ENCODE measurements at places on chromosomes 4 and X.

GRCh38 chrX:14832586-14832985 is 40.3 kb downstream of the FANCB start:
- DNase-seq, result no peak

- no peak for DNase-seq
These were observed 43.8 kb upstream of the PRPS2 start for GRCh38 chrX:12747433-12747832.

DNA sequence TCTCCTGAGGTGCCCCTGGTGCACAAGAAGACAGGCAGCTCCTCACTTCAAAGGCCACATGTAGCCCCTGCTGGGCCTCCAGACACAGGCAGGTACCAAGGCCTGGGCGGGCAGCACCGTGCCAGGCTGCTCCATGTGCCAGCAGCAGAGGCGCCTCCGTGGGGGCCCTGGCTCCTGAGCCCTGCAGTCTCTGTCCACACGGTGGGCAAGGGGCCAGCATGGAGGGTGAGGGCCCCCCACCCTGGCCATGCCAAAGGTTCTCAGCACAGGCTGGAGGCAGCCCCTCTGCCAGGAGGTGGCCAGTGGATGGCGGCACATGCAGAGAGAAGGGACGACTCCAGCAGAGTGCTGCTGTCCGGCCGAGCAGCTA is 72.6 kb downstream of the FAM53A start:
- DNase-seq, result no peak

DNA sequence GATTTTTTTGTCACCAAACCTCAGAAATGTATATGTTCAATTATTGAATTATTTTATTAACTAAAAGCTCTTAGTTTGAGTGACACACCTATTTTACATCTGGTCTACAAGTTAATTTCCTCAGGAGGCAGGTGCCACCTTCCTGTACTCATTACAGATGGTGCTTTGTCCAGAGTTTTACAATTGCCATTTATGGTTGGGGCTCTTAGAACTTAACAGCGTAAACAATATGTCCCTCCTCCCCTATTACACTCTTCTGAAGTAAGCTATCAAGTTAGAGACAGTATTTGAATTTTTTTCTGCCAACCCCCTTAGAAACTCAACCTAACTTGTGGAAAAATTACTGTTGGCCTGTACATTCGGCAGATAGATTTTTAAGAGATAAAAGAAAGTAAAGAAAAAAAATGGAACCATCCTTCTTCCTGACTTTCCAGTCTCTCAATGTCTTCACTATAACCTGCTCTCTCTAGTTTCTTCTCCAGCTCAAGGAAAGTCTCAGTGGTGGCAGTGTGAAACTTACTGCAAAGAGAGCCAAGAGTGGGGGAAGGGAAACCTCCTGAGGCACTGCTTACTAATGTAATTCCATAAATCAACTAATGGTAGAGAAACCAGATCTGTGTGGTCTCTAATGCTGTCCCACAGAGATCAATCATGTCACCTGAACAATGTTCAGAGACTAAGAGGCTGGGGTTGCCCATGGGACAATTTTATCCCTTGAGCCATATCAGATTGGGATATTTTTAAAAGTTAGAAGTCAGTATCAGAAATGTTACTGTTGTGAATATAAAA is 7.8 kb downstream of the CXXC4 start:
- DNase-seq, result peak; percentile 84

- peak; percentile 64 for DNase-seq
These were observed at the start of gene RNF128 for GRCh38 chrX:106726485-106727437. Gene RNF128 (plus strand): TSS chrX:106726701. CDS start chrX:106726914, 213 bp downstream.

- DNase-seq, result no peak
These were observed 35.8 kb upstream of the MID1 start for GRCh38 chrX:10656214-10656613.

- DNase-seq, result peak; percentile 58
These were observed 3.8 kb upstream of the CITED1 start for GRCh38 chrX:72309297-72310071.

DNA sequence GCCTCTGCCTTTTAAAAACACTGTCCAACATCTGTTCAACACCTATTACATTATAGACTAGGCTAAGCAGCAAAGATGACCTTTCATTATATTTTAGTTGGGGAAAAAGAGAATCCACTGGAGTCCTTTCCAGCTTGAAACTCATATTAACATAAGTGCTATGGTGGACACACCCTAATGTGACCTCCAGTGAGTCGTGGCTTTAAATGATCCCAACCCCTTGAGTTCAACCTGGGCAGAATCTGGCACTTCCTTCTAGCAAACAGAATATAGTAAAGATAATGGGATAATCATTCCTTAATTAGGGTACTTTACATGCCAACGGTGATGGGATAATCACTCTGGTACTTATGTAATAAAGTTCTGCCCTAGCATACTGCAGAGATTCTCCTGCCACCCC is 162.6 kb downstream of the MAB21L2 start:
- DNase-seq, result peak; percentile 46

- DNase-seq, result peak; percentile 64
These were observed 32.7 kb upstream of the MAGED1 start for GRCh38 chrX:51860679-51861078.

DNA sequence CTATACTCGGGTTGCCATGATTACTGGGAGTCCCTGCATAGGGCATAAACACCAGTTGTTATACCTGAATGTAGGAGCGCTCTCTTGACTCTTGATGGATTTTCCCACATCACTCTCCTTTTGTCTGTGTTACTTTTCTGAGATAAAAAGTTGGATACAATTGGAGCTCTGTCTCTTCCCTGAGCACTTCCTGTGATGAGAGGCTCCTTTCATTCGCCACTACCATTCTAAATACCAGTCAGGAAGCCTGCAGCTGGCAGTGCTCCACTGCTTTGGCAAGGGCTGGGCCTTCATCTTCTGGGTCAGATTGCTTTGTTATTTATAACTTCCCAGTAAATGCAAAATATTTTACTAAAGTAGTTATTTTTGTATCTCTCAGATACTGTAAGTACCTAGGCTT is 13.9 kb downstream of the TCEANC start:
- DNase-seq, result no peak

DNA sequence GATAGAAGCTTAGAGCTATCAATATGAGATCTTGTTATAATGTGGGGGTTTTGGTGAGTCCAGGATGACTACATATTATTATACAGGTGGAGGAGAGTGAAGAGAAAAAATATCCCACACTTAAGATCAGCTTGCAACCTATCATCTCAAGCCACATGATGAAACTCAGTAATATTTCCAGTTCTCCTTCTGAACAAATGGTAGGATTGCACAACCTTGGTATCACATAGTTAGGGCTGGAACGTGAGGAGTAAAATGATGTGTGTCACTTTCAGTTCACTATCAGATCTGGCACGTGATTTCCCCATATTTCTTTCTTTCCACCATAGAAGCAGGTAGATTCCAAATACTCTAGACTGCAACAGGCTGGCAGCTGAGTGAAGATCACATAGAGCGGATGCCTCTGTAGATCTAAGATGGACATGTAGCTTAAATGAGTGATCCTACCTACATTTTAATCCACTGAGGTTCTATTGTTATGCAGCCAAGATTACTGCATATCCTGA is 150.6 kb upstream of the ANKRD50 start:
- DNase-seq, result no peak

DNA sequence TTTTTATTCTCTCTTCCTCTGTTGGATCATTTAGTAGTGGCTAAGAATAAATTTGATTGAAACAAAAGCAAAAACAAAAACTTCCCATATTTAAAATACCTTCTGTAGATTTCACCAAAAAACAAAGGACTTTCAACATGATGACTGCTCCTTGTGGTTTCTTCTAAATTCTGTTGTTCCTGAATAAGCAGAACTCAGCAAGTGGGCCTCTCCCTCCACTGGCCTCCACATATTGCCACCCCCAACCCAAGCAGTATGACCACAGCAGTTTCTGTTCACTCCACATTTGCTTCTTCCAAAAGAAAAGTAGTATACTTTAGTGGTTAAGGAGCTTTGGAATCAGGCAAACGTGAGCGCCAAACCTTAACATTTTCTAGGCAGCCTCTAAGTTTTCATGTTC is 114.7 kb downstream of the COX18 start:
- DNase-seq, result no peak

DNA sequence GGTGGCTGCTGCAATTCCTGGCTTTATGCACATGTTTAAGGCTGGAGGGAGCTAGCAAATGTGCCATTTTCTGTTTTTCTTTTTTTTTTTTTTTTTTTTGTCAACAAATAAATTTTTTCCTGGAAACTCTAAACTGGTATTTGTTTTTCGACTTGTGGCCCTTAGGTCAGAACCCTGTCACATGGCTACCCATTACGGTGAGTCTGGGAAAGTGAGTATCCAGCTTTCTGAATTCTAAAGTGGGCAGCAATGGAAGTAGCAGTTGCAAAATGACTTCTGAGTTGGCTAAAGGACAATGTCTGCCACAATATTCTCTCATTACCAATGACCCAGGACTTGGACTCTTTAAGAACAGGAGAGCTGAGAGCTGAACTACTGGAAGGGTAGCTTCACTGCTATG is 225.1 kb upstream of the CENPE start:
- no peak for DNase-seq

GRCh38 chr4:186201535-186202230 is 10.3 kb downstream of the CYP4V2 start:
- peak; percentile 56 for DNase-seq

GRCh38 chr4:177367336-177367735 is 57.7 kb downstream of the NEIL3 start:
- peak; percentile 24 for DNase-seq

DNA sequence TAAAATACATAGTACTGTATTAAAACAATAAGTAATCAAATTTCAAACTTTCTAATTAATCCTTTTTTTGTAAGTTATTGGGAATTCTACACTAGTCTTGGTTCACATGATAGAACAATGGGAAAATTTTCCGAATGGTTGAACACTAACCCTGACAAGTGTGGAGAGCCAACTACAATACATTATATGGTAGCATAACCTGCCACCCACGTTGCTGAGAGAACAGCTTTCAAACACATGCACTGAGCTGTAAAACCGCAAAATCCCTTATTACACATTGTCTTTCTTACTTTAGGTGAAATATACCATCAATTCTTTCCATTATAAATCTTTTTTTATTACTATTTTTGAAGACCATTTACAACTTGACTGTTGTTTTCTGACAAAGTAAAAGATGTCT is 54.7 kb downstream of the ANAPC10 start:
- DNase-seq, result peak; percentile 6

- no peak for DNase-seq
These were observed 67.2 kb upstream of the TFDP3 start for GRCh38 chrX:133285341-133285740.

GRCh38 chrX:108348525-108348924 is 89.7 kb downstream of the COL4A6 start:
- no peak for DNase-seq

DNA sequence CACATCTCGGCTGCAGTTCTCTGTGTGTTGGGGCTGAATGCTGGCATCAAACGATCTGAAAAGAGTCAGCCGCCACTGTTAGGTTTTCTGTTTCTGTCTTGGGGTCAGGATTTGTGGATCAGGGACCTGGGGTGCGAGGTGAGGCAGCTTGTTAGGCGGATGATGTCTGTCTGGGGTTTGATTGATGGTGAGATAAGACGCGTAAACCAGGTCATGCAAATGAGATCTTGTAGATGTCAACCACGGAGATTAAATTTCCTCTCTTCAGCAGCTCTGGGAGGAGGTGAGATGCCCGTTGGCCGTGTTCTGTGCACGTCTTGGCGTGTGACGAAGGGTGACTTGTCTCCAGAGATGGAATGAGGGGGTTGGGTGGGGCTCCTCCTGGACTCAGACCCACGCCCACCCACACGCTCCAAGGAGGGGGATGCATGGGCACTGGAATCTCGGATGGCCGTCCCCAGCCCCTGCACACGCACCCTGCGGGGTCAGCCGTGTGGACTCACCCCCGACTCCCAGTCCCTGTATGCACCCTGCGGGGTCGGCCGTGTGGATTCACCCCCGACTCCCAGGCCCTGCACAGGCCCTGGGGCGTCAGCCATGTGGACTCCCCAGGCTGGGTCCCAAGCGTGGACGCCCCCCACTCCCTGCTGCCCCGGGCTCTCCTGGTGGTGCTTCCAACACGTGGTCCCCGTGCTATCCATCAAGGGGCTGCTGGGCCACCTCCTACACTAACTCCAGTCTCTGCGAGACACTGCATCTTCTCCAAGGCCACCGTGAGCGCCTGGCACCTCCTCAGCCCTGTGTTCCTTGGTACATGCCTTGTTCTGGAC is 16.0 kb upstream of the UVSSA start:
- no peak for DNase-seq

GRCh38 chrX:110168585-110168984 is 149.3 kb downstream of the AMMECR1 start:
- no peak for DNase-seq

- DNase-seq, result peak; percentile 67
These were observed 171.6 kb downstream of the PCDH10 start for GRCh38 chr4:133320576-133321170.

GRCh38 chr4:142267101-142267500 is 579.0 kb downstream of the INPP4B start:
- DNase-seq, result no peak

GRCh38 chrX:76172325-76172893 is 453 bp upstream of the PBDC1 start:
- no peak for DNase-seq

DNA sequence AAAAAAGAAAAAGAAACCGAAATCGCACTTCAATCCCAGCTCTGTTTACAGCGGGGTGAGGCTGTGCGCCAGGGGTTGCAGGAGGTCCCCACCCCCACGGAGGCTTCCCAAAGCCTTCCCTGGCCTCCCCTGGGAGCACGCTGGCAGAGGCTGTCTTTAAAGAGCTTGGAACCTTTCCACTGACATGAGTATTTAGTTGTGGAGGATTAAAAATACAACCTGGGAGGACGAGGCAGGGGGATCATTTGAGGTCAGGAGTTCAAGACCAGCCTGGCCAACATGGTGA is 69.1 kb downstream of the PPP2R2C start:
- DNase-seq, result peak; percentile 20

GRCh38 chrX:7086384-7086783 is 61.1 kb upstream of the STS start:
- no peak for DNase-seq

- DNase-seq, result peak; percentile 89
These were observed 37.0 kb upstream of the ATP6AP2 start for GRCh38 chrX:40543661-40544328.

- no peak for DNase-seq
These were observed at the start of gene PPP1R3F for GRCh38 chrX:49269767-49270248. Gene PPP1R3F (plus strand): TSS chrX:49269793. CDS start chrX:49269870, 77 bp downstream.

- DNase-seq, result no peak
These were observed 124.9 kb upstream of the GUCY1A1 start for GRCh38 chr4:155541716-155542115.

DNA sequence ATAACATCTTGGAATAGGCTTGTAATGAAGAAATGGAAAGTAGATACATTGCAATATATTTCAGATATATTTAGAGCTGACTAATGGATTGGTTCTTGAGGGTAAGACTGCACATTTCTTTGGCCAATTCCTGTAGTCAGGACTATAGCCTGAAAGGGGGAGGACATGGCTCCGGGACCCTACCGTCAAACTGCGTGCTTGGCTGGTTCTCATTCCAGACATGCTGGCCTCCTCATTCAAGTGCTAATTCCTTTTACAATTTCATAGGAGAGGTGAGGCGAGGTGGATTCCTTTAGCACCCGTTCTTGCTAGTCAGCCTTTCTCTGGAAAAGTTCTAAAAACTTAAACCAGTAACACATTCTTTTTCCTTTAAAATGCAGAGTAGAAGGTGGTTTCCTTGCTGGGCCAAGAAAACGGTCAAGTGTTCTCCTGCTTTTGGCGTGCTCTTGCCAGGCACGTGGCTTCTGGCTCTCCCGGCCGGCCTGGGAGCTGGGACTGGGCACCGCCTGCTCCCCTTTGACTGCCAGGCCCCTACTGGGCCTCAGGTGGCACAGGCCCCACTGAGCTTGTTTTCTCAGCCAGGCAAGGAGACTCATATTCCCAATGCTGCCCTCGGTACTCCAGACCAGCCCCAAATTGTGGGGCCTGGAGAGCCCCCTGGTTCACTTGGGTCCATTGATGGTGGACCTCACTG is 167.2 kb downstream of the STK32B start:
- DNase-seq, result no peak

Measured in NCI-H82 (cell line).